ENCODE measurements at places on chromosomes 12 and 14.

GRCh38 chr12:48882315-48882687, 16.6 kb upstream of the RND1 start:
- DNase-seq, result no peak

- DNase-seq, result no peak
These were observed 40.6 kb upstream of the RBM19 start for GRCh38 chr12:114006482-114007425.

DNA sequence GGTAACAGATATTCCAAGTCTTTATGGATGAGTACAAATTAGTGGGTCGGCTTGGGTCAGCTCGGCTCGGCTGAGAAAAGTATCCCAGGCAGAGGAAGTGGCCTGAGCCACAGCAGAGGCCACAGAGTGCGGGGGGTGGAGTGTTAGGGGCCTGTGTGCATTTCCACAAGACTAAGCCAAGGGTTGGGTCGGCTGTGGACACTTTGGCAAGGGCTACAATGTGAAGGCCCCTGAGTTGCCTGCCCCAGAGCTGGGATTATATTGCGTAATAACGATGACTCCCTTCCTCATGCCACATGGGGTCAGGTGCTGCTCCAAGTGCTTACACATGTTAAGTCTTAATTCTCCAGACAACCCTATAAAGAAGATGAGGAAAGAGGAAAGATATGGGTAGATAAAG, 11.4 kb downstream of the EVL start:
- no peak for DNase-seq

DNA sequence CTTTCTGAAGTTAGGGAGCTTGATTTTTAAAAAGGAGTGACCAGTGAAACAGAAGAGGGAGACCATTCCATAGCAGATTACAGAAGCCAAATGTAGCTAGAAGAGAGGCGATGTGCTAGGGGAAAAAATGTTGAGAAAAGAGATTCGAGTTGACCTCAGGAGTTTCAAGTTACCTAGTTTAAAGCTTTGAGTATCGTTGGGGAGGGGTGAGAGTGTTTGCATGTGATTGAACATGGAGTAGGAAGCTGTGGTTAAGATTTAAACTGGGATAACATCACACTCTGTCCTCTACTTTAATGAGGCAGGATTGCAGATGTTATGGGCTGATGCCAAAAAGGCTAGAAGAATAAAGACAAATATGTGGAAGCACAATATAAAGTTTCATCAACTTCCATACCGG, 3.7 kb downstream of the LETMD1 start:
- no peak for DNase-seq

DNA sequence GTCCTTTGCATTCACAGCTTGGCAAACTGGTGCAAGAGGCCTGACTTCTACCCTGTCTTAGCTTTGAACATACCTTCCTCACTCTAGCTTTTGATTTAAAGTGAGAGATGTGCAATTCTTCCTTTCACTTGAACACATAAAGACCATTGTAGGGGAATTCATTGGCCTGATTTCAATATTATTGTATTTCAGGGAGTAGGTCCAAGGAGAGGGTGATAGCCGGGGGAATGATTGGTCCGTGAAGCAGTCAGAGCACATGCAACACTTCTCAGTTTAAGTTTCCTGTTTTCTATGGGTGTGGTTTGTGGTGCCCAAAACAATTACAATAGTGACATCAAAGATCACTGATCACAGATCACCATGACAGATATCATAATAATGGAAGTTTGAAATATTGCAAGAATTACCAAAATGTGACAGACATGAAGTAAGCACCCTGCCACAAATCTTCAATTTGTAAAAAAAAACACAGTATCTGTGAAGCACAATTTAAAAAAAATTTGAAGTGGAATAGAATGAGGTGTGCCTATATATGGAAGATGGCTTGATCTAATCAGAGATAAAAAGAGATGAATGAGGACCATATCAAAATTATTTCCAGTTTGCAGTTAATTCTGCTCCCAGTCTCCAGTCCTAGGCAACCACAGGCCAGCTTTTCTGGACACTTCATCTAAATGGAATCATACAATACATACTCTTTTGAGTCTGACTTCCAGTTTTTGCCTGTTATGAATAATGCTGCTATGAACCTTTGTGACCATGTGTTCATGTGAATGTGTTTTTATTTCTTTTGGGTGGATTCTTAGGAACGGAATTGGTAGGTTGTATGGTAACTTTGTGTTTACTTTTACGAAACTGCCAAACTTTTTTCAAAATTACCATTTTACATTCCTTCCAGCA, 23.2 kb downstream of the BORCS5 start:
- DNase-seq, result no peak

All from GOT3 (cell line).